Stimulated activated CD8-positive, alpha-beta memory T cell treated with anti-CD3 and anti-CD28 coated beads, Interleukin-15, amount 100 ng/mL, for 4 hours (primary cell): ENCODE measurements at places on chromosomes 7 and 10.

GRCh38 chr10:1419796-1420610 lies 317.3 kb downstream of the ADARB2 start:
- no peak for DNase-seq

- no peak for DNase-seq
Observed at GRCh38 chr7:42104231-42104630, 132.8 kb downstream of the GLI3 start.

DNA sequence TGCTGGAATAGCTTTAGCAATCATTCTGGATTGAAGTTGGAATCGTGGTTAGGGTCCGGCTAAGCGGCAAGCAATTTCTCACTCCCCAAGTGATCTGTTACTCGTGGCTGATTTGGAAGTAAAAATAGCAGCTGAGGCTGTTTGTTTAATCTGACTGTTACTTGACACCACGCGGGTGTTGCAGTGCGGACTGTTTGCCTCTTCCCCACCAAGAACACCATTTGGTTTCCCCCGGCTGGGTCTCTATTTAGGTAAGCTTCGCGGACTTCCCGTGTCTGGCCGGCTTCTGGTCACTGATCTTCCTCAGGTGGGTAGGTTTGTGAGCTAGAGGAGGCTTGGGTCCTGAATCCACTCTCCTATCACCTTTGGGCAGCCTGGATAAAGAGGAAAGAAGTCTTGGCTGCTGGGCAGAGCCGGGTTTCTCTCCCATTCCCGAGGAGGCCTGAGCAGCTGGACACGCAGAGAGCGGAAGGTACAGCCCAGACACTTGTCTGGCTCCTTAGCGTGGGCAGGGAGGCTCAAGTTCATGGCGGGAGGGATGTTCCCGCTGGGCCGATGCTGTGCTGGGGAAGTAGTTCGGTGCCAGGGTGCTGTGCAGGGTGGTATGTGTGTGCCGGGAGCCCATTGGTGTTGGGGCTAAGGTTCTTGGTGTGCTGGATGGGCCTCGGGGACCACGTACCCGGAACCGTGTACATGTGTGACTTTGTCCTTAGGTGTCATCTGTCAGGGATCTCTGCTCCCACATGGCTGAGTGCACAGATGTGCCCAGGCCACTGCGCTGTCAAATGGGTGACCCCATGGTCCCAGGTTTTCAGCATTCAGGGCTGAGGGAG lies at the start of gene C10orf71:
C10orf71 (plus strand) TSS at position 188 of the 833 bp plus-strand sequence. CDS start 23,376 bp downstream, outside the sequence.
- DNase-seq = no peak

DNA sequence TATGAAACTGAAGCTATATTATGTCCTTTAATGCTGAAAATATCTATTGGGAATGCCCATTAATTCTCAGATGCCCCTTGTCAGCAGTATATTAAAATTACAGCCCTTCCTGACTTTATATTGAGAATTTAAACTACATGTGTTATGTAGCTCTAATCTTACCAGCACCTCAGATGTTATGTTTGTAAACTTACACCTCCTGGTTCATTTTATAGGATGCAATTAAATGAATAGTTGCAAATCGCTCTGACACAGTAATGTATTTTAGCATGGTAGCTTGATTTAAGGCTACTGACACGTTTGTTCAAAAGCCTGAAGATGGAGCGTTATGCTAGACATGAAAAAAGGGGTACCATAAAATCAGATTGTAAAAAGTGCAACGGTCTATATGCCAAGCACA lies 35.0 kb upstream of the MET start:
- no peak for DNase-seq

DNA sequence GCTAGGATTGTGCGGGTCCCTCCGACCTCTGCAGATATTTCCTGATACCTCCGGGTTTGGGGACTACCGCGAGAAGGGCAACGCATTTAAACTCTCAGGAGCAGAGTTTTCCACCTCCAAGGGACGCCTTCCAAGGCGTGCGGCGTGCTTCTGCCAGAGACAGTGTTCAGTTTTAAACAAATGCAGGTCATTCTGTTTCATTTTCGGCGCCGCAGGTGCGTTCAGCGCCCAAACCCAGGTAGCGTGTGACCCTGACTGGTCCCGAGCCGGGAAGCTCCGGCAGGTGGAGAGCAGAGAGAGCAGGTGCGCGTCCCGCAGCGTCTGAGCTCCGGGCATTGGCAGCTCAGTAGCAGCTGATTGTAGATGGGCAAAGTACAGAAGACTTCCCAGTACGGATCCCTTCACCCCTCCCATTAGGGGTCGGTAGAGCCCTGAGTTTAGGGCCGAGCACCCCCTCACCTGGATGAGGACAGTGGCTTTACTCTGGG lies 1.4 kb upstream of the CYP26A1 start:
- DNase-seq = no peak

- no peak for DNase-seq
Observed at GRCh38 chr10:60348982-60349381, 40.7 kb downstream of the ANK3 start.

DNA sequence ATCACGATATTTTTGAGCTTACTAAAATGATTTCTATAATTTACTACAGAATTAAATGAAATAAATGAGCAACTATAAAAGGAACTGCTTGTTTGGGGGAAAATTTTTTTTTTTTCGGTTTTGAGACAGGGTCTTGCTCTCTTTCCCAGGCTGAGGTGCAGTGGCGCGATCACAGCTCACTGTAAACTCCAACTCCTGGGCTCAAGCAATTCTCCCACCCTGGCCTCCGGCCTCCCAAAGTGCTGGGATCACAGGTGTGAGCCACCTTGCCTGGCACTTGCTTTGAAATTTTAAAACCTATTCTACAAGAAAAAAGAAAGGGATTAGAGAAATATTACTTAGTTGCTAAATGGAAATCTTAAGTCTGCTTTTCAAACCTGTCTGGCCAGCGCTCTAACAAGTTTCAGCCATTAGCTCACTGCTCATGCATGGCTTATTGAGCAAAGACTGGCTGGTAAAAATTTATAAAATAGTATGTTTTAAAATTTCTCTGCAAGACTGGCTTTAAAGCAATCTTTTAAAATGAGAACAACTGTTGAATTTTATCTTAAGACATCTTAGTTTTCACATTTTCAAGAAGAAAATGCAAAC lies 144.0 kb downstream of the ATE1 start:
- DNase-seq = no peak

- DNase-seq = no peak
Observed at GRCh38 chr10:44860811-44861736, 50.1 kb upstream of the TMEM72 start.

DNA sequence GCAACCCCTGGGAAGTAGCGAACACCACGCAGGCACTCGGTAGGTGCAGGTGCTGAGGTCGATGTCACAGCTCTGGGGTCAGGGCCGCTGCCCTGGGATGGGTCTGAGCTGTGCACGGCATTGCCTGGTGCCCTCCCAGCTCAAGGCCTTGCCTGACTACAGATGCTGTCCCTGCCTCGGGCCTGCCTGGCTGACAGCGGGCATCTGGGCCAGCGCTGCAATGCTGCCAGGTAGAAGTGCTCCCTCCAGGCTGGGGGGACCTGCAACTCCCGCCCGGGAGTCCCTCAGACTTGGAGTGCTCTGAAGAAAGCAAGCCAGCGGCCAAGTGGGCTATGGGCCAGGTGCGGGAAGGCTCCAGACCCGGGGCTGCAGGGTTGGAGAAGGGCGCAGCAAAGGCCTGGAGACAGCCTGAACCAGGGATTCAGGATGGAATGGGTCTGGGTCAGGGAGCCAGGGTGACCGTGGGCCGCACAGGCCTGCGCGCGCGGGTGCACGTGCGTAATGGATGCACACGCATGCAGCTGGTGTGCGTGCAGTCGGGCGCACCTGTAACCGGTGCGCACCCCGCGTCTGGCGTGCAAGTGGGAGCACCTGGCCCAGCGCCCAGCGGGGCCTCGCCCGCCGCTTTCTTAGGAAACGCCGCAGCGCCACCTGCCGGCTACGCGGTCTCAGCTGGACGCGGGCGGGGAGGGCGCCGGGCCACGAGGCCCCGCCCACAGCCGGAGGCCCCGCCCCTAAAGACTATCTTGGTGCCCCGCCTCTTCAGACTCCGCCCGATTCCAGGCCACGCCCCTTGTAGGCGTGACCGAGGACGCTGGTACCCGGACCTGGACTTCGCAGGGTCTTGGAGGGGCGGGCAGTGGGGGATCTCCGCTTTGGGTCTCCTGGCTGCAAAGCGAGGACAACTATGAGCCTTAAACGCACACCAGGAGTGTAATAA lies 46.7 kb downstream of the MICALL2 start:
- DNase-seq = peak; percentile 65

- DNase-seq = no peak
Observed at GRCh38 chr10:29878492-29878891, 180.9 kb downstream of the JCAD start.

GRCh38 chr10:12875100-12875499 lies 126.4 kb downstream of the CCDC3 start:
- no peak for DNase-seq

DNA sequence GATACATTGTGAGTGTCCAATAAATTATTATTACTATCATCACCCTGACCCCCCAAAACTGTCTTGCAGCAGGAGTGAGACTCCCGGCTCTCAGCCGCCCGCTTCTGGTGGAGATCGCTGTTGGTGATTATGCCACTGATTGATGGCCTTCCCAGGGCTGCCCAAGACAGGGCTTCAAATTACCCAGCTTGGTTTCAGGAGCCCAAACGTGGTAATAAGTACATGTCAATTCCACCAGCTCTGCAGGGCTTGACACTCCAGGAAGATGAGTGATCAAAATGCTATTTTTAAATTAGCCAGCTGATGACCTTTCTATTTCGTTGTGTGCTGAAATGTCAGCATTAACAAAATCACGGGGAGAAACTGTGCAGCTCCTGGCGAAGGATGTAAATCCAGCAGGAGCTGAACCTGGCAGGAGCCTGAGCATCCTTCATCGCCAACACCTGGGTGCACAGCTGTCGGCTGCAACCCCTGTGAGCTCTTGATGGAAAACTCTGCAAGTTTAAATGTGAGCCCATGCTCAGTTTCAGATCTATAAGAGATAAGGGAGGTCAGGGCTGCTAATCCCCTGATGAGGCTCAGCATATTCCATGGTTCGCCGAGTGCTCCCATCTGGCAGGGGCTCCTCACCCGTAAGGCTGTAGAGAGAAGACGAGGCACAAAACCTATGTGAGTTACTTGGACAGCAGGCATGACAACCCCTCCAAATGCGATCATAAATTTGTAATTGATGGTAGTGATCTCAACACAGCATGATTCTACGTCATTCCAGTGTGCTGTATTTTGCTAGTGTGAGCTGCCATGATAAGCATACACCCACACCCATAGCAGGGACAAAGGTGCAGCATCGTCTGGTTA lies 446.3 kb downstream of the TCERG1L start:
- no peak for DNase-seq

DNA sequence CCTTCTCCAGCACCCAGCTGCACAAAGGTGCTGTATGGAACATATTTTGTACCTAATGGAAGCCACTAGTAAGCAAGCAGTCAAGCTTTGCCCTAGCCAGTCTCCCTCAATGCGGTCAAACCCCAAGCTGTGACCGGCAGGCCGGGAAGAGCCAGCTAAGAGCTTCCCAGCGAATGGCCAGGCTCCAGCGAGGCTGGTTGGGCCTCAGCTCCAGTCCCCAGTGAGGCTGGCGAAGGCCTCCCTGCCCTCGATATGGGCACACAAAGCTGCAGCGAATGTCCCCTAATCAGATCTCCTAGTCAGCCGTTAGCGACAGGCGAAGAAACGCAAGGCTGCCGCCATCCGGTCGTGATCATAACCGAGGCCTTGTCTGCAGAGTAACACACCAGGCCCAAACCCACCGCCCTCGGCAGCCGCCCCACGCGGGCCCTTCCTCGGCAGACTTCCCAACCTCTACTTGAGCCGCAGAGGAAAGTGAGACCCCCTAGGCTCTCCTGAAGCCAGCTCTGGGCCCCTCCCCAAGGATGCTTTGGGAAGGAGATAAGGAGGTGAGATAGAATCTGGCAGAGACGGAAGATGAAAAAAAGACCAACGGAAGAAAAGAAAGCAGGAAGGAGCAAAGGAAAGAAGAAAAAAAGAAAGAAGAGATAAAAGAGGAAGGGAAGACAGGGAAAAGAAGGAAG lies 3.1 kb upstream of the HOXA9 start:
- no peak for DNase-seq

DNA sequence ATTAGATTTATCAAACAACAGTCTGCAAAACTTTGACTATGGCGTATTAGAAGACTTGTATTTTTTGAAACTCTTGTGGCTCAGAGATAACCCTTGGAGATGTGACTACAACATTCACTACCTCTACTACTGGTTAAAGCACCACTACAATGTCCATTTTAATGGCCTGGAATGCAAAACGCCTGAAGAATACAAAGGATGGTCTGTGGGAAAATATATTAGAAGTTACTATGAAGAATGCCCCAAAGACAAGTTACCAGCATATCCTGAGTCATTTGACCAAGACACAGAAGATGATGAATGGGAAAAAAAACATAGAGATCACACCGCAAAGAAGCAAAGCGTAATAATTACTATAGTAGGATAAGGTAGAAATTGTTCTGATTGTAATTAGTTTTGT lies 31.4 kb downstream of the LRRC17 start:
- DNase-seq = no peak

DNA sequence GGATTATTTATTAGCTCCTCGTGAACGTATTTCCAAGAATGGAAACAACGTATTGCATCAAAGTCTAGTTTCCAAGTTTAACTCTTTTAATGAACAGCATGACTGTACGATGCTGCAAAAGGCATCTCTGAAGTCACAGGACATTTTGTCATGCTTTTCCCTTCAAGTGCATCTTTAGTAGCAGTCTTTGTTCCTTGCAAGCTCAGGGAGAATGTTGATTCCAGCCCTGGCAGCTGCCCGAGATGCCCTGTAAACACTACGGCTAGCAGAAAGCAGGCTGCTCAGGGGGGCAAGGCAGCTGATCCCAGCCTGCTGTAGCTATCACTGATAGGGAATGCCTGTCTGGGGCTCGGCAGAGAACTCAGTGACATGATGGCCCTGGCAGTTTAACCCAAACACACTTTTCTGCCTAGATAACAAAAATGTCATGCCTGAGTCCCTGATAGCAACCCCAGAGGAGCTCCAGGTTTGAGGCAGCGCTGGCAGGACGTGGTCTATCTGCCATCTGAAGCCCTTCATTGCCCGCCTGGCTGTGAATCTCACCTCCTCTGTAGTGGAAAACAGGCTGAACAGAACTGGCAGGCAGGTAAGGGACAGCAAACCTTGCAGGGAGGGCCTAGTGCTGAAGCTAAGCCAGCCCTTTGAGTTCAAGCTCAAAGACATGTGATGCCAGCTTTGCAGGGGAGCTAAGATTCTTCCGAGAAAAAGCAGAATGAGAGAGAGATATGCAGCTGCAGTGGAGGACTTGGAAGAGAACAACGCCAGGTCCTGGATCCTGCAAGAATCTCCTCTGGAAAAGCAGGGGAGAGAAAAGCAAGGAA lies 264.6 kb downstream of the SNX10 start:
- no peak for DNase-seq

- DNase-seq = no peak
Observed at GRCh38 chr7:32062150-32062549, 8.1 kb downstream of the PDE1C start.
